ENCODE measurements at places on chromosomes 5 and 9.
A peak's percentile ranks its signal among the peaks of the same experiment; 100 is the strongest.

DNA sequence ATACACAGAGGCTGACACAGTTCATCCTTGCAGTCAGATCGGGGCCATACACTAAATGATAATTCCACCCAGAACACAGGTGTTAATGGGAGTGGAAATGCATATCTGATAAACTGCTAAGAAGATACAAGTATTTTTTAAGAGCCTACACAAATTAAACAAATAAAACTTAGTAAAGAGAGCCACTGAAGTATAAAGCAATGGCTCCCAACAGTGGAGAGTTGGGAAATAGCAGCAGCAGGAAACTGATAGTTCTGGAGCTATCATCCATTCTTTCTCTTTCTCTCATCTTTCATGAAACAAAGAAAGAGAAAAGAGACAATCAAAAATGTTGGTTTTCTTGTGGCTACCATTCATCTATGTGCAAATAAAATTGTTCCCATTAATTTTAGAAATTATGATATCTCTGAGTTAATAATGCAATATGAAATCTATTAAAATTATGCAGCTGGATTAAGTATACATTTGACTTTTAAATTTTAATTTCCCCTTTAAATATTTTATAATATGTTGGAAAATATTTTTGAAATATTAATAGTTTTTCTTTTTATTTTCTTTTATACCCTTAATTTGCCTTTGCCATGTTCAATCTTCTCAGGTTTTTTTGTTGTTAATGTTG is 120.8 kb downstream of the EMB start:
- DNase-seq, result no peak

GRCh38 chr9:98341157-98342097 is 86.0 kb upstream of the TBC1D2 start:
- no peak for DNase-seq

- DNase-seq, result no peak
Observed at GRCh38 chr5:153365547-153365946, 124.9 kb upstream of the GRIA1 start.

GRCh38 chr5:34673463-34674125 is 17.5 kb downstream of the RAI14 start:
- no peak for DNase-seq

DNA sequence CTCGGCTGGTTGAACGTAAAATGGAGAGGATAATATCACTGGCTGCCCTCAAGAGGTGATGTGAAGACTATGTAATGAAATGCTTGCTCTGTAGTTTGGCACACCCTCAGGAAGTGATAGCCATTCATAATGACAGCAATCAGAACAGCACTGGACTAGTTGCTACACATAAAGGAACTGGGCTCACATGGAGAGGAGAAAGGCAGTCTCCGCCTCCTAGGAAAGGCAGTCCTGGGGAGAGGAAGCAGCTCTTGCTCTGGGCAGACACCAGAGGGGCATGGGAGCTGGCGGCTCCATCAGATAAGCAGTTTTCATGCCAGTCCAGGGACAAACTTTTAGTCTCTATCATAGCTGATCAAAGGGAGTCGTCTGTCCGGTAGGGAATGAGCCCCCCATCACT is 46.9 kb downstream of the ARHGEF37 start:
- DNase-seq, result no peak

DNA sequence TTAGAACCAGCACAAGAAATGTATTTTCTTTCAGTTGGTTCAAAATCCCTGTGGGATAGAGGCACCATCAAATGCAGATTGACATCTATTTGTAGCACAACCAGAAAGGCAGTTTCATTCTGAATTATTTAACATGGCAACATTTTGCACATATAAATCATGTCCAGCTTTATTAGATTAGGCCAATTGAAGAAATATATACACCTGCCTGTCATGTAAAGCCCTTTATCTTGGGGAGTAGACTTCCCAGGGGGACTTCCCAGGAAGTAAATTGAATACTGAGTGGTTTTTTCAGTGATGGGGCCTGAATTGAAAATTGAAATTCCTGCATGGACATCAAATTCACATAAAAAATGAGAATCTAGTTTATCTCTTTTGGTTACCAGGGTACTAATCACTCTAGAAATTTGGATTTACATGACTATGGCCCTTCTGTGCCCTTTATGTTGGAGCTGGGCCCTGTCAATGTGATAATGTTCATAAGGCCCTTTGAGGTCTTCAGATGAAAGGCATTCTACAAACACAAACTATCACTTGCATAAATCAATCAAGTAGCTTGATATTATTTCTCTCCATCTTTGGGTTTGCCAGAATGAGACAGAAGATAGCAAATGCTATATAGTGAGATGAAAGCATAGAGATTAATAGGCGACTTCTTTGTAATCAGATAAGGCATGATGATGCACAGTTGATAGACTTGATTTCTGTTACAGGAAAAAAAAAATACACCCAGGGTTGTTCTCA is 26.2 kb upstream of the ZNF608 start:
- DNase-seq, result no peak

GRCh38 chr5:148978370-148979082 is 84.3 kb downstream of the SH3TC2 start:
- DNase-seq, result no peak

DNA sequence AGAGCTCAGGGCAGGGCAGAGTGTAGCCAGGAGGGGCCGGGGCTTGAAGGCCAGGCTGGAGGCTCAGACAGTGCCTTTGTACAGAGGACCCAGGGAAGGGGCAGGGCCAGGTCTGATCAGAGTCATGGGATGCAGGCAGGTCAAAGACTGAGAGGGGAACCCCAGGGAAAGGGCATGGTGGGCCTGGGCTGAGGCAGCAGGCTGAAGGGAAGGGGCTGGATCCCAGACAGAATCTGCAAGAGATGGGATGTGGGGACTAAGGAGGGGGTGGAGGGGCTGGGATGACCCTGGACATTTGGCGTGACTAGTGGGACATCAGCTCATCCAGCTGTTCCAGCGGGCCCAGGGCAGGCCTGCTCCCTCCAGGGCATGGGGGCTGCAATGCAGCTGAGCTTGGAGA is 15.5 kb upstream of the MRNIP start:
- no peak for DNase-seq

DNA sequence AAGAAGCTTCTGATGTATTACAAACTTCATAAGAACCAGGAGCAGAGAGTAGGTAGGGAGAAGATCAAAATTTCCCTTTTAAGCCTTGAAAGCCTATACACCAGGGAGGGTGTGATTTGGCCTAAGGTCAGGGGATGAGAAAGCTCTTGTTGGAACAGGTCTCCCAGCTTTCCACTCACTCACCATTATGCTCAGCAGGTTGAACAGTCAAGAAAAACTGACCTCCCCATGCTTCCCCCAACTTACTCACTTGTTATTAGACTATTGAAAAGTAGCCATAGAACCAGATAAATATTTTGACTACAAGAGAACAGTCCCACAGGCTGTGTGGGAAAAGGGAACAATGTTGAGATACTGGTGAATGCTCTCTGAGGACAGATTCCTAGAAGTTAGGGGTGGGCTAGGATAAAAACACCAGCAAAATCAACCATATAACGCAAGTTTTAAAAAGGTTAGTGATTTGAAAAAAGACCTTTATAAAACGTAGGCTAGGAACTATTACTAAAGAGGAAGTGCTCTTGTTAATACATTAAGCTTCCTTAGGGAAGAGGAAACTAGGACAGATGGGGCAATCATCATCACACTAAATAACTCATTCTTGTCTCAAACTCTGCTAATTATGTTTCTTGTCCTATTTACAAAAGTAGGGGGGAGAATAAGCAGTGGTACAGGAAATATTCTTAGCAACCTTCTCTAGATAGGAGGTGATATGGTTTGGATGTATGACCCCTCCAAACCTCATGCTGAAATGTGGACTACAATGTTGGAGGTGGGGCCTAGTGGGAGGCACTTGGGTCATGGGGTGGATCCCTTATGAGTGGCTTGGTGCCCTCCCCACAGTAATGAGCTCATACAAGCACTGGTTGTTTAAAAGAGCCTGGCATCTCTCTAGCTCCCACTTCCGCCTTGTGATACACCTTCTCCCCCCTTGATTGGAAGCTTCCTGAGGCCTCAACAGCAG is 31.0 kb downstream of the PCDHGC5 start:
- no peak for DNase-seq

DNA sequence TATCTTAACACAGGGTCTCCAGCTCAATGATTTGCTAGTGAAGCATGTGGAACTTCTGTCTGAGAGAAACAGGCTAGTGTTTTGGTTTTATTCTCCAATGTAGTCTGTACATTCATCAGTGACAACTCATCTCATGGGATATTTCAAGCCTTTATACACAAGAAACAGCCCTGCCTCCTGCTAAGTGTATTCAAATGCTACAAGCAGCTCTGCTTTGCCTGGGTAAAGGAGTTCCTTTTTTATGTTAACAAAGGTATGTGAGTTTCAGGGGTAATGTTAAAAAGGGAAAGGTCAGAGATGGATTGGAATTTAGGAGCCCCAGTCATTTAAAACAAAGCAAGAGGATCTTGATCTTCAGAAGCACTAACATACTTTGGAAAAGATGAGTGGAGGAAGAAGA is 498.7 kb downstream of the ISL1 start:
- DNase-seq, result no peak

DNA sequence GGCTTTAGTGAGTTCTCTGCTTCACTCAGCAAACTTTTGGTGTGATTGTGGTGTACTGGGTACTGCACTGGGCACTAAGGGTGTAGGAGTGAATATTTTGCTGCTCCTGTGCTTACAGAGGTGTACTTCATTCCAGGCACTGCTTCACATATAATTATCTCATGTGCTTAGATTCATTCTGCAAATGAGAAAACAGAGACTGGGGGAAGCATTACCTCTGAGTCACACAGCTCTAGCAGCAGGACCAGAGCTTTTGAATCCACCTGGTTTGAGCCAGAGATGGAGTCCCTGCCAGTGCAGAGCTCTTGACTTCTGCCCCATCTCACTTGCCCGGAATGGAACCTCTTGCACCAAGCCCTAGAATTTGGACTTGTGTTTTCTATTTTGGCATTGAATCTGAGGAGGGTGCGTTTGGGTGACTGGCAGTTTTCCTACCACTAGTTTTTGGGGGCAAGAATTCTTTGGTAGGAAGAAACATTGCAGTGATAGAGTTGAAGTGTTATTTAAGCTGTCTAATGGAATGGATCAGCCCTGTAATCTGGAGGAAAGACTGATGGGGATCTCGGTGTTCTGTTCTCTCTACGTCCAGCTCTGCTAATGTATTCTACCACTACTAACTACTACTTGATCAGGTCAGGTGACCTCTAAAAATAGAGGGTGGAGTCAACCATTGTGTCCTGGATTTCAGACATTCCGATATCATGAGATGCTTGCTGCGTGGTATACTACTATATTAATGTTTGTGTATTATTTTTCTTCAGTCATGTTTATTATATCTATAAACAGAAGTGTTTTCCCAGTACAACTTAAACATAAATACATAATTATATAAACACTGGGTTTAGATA is 2.5 kb downstream of the ARHGAP26 start:
- no peak for DNase-seq

- no peak for DNase-seq
Observed at GRCh38 chr9:14271093-14271673, 42.8 kb downstream of the NFIB start.

DNA sequence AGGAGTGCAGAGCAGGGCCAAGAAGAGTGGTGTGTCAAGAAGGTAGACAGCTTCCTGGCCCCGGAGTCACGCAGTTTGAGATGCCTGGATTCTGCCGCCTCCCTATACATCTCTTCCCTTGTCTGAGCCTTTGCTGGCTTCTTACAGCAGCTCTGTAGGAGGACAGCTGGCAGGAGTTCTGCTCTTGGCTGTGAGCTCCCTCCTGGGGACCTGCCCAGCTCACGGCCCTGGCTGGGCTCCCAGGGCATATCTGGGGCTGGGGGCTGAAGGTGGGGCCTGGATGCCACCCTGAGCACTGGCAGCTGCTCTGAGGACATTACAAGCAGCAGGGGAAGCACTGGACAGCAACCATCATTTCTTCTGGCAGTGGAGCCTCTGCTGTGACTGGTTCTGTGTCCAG is 786 bp upstream of the TSSK1B start:
- DNase-seq, result no peak

- DNase-seq, result peak; percentile 22
Observed at GRCh38 chr9:2228132-2228531, 213.0 kb downstream of the SMARCA2 start.

DNA sequence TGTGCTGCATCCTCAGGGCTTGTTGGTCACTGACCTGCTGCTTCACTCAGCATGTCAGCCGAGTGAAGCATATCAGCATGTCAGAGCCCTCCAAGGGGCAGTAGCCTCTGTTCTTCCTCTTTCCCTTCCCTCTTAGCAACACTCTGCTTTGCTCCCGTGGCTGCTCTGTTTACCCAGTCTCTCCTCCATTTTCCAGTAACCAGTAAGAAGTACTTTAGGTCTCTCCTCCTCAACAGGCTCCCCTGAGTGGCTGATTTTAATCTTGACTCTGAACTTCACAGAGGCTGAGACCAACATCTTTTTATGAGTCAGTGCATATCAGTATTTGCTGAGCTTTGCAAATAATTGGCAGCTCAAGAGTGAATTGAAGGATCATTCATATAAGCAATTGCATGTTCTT is 18.6 kb upstream of the ADRB2 start:
- DNase-seq, result peak; percentile 50

DNA sequence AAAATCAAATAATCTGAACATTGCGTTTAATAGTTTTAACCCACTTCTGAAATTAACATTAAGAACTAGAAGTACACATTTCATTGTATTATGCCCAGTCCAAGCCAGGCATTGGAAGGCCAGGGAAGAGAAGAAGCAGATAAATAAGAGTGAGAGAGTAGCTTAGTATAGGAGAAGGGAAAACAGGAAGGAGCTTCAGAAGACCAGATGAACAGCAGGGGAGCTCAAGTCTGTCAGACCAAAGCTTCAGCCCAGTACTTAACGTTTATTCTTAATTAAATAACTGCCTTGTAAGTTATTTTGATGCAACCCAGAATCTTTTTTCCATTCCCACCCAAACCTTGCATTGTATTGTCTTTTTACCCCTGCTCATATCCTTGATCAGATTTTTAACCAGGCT is 11.5 kb upstream of the FAM120AOS start:
- DNase-seq, result no peak

DNA sequence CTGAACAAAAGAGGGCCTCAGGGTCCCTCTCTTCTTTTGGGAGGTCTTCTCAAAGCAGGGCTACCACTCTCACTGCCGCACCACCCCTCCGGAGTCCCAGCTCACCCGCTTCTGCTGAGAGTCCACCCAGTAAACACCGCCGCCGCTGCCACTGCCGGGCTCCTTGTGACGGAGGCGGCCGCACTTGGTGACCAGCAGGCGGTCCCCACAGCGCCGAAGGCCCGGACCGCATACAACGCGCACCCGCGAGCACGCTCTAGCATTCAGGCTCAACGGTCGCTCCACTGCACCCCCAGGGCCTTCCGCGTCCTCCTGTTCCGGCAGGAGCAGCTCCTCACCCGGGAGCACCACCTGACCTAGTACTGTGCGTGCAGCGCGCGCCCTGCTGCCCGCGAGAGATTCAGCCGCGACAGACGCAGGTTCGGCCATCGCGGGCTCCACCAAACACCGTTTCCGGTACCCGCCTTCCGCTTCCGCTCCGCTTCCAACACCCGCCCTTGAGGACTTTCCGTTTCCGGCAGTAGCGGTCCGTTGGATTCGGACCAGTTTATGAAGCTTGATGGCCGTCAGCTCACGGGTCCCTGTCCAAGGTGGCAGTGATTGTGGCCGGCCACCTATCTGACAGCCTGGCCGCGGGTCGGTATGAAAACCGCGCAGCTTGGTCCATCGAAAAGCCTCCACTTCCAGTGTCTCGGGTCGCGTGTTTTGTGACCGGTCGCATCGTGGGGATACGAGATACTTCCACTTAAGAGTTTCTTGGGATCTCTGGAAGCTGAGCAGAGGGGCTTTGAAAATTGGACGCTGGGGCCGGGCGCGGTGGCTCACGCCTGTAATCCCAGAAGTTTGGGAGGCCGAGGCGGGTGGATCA is at the start of gene EXOSC3:
TSS of gene EXOSC3 (minus strand) at position 449 of the 868 bp plus-strand sequence. CDS start at position 429, 20 bp downstream.
- DNase-seq, result peak; percentile 85

GRCh38 chr5:123451047-123451446 is 27.8 kb upstream of the CEP120 start:
- no peak for DNase-seq

GRCh38 chr9:89621676-89622075 is 16.9 kb downstream of the GADD45G start:
- no peak for DNase-seq
